ENCODE measurements at places on chromosomes 6 and 20. TPM values are rescaled to one million over a fixed set of nuclear protein-coding genes. Genes with fewer than 3 reads are reported as not detected.

The ACTL10 gene
- polyA plus RNA-seq, result 62.1 TPM

DNA sequence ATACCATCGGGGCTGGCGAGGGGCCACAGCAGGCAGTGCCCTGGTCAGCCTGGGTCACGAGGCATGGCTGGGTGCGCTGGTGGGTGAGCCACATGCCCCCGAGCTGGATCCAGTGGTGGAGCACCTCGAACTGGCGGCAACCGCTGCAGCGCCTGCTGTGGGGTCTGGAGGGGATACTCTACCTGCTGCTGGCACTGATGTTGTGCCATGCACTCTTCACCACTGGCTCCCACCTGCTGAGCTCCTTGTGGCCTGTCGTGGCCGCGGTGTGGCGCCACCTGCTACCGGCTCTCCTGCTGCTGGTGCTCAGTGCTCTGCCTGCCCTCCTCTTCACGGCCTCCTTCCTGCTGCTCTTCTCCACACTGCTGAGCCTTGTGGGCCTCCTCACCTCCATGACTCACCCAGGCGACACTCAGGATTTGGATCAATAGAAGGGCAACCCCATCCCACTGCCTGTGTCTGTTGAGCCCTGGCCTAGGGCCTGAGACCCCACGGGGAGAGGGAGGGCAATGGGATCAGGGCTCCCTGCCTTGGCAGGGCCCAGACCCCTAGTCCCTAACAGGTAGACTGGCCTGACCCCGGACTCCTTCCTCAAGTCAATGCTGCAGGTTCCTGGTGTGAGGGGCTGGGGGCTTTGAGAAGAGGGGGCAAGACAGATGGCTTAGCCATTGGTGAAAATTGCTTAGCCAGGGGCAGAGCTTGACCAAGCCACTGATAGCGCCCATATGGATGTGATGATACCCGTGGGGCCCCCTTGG is 598 bp downstream of the TMEM239 start:
- DNase-seq, result no peak

DNA sequence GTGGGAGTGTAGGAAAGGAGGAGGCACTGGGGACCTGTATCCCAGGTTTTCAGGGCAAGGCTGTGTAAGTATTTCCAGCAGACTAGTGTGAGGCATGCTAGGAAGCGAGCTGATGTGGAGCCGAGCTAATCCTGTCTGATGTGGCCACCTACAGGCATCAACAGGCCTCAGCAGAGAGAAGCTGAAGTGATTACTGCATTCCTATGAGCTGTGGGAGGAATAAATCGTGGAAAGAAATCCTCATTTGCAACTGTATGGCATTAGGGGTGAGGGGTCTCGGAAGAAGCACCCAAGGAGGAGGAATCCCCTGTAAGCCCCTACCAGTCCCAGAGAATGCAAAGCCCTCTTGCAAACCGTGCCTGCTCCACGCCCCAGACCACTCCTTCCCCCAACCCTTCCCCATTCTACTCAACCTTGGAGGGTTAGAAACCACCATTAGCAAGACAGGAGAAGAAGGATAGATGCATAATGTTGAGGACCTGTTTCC is 41.6 kb downstream of the C6orf15 start:
- peak; percentile 85 for DNase-seq

The CTAGE9 gene
- polyA plus RNA-seq, result 6.6 TPM

- no peak for DNase-seq
These were observed 695.0 kb downstream of the COL12A1 start for GRCh38 chr6:74510878-74511277.

DNA sequence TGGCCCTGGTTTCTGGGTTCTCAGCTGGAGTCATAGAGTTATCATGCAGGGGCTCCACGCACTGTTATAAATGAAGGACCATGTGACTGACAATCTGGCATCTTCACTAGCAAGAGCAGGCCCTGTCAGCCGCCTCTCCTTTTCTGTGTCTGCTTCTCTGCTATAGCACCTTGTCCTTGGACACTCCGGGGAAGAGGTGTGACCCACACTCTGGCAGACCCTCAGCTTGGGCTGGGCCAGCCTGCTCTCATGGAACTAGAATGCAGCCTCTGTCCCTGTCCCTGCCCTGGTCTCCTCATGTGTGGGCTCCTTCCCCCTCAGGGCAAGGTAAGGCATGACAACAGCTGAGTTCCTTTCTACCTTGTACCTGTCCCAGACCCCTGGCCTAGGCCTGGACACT is 10.9 kb upstream of the FANCE start:
- no peak for DNase-seq

DNA sequence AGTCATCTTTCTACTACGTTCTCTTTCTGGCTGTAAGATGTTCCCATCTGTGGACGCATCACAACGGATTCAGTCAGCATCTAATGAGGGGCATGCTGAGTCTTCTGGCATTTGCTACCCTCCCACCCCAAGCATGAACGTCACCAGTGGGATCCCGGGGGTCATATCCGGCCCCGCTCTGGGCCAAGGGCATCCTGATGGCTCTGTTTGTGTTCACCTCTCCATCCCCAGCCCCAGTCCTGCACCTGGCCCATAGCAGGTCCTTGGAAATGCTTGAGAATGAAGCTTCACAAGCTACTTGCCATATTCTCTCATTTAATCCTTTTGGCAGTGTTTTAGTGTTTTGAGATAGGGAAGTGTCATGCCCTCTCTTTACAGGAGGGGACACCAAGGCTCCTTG is 14.9 kb downstream of the APCDD1L start:
- no peak for DNase-seq

The VNN1 gene
- polyA plus RNA-seq, result 0.54 TPM

DNA sequence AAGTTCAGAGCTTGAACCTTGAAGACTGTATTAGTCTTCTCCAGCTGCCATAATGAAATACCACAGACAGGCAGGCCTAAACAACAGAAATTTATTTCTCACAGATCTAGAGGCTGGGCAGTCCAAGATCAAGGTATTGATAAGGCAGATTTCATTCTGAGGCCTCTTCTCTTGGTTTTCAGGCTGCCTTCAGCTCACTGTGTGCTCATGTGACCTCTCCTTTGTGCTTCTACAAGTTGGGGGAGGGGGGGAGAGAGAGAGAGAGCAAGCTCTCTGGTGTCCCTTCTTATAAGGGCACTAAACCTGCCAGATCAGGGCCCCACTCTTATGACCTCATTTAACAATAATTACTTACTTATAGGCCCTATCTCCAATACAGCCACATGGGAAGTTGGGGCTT is 102.6 kb upstream of the RSPO3 start:
- DNase-seq, result no peak

- DNase-seq, result no peak
These were observed 441.4 kb downstream of the COL12A1 start for GRCh38 chr6:74764486-74764885.

The CFB gene
- 38.6 TPM for polyA plus RNA-seq

DNA sequence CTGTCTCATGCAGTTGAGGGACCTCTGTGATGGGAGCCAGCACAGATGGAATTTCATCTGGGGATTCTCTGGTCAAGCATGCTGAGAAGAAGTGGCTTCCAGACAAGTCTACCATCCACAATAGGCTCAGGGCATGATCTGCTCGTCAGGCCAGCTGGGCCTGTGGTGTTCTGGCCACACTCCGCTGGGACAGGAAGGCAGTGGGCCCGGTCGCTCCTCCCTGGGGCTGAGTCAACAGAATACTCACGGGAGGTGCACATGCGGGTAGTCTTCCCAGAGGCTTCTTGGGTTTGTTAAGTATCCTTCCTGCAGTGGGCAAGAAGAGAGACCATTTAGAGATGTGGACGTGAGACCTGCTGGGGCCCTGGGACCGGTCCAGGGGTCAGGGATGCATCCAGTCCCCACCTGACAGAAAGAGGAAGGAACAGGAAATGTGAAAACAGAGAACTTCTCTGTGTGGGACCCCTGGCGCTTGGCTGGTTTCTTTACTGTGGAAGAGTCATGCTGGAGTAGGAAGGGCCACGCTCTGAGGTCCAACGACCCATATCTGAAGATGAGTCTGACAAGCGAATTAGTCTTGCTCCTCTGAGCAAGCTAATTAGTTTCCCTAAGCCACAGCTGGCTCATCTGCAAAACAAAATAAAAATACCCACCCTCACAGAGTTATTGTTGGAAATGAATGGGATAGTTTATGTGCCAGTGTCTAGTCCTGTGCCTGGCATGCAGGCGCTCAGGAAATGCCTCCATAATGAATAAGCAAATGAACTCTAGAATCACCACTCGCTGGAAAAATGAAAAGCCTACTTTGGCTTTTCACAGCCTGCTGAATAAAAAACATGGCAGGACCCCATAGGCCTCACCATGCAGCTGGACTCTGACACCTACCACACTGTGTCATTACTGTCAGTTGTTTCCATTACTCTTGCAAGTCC is 67.3 kb downstream of the TRAM2 start:
- DNase-seq, result no peak

GRCh38 chr6:170174771-170175643 is 115.9 kb downstream of the DLL1 start:
- DNase-seq, result peak; percentile 13

DNA sequence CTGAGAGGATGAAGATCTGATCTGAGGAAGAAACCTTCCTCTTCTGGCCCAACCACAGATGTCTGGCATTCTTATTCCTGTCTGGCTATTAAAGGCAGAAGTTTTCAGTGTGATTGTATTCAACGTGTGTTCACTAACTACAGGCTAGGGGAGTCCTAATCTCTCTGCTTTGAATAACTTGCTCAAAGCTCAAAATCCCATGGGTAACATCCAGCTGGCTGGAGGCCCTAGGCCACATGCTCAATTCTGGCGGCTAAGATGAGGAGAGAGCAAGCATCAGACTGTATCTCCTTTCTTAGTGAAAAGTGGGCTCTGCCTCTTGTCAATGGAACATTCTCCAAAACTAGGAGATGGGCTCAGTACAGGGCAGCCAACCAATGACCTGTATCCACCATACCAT is 478.0 kb downstream of the KIF16B start:
- DNase-seq, result peak; percentile 40

GRCh38 chr6:127515234-127515793 is 3.8 kb downstream of the MTCL3 start:
- no peak for DNase-seq

GRCh38 chr6:8539453-8539852 is 104.1 kb upstream of the SLC35B3 start:
- DNase-seq, result no peak

GRCh38 chr6:116215414-116215813 is 38.5 kb downstream of the TSPYL4 start:
- DNase-seq, result no peak

The FAM217B gene
- 18.6 TPM for polyA plus RNA-seq

DNA sequence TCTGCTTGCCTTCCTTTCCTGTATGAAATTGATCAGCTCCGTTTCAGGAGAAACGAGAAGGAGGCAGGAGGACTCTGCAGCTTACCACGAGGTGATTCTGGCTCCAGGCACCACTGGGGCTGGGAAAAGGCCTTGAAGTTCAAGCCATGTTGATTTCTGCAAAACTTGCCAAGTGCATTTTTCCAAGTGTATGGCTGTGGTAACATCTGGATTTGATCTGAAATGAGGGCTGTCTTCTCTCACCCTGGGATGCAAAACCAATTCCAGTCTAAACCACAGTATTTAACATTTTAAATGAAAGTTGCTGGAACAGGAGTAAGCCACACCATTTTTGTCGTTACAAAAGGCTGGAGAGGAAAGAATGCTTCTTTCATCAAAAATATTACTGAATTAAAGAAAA is 36.1 kb upstream of the FAM210B start:
- no peak for DNase-seq

- no peak for DNase-seq
These were observed 89.6 kb upstream of the POPDC3 start for GRCh38 chr6:105269390-105269789.

The MAP7 gene
- 61.4 TPM for polyA plus RNA-seq

- DNase-seq, result no peak
These were observed 133.2 kb downstream of the TBC1D32 start for GRCh38 chr6:121201105-121201504.

The SLC12A5 gene
- polyA plus RNA-seq, result 15.5 TPM

GRCh38 chr20:958936-959815 is 42.9 kb downstream of the RSPO4 start:
- DNase-seq, result no peak

The RSPH9 gene
- 22.8 TPM for polyA plus RNA-seq

- no peak for DNase-seq
These were observed 17.9 kb upstream of the THEMIS start for GRCh38 chr6:127918506-127919427.

- peak; percentile 49 for DNase-seq
These were observed 4.5 kb downstream of the TP53INP2 start for GRCh38 chr20:34708621-34709043.

- DNase-seq, result no peak
These were observed 386.6 kb downstream of the NKAIN2 start for GRCh38 chr6:124190256-124190655.

The HLA-DRB5 gene
- polyA plus RNA-seq, result 43.3 TPM

DNA sequence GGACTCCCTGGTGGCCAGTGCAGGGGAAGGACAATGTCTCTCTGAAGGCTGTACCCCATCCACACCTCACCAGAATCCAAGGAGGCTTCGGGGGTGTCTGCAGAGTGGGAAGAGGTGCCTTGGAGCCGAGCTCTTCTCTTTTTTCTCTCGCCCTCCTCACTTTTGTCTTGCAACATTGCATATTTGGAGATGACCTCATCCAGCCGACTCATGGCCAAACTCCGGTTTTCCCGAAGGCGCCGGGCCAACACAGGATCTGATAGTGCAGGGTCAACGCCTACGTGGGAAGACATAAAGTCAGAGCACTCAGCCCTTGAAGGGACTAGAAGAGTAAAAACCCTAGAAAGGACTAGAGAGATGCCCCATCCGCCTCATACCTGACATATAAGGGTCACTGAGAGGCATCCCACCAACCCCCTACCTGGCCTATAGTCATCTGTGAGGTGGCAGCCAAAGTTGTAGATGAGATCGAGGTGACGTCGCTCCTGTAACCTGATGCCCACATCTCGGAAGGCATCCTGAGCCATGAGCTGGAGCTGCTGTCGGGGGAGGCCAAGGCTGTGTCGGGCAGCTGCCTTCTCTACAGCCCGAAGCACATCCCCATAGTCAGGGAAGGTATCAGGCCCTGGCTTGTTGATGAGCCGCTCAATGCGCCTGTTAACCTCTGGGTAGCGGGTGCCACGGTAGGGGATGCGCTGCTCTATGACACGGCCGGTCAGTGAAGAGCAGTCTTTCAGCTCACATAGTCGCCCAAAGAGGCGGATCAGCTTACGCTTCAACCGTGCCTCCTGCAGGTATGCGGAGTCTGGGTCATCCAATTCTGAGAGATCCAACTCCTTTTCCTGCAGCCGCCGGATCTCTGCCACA is 3.0 kb upstream of the ZBTB22 start:
- peak; percentile 84 for DNase-seq

- DNase-seq, result no peak
These were observed 94.3 kb downstream of the RAMACL start for GRCh38 chr6:166492092-166492741.

The RNF144B gene
- 6.3 TPM for polyA plus RNA-seq

The FAM83C gene
- 0.96 TPM for polyA plus RNA-seq

The CDH4 gene
- 1.4 TPM for polyA plus RNA-seq

The PRDM1 gene
- 3.3 TPM for polyA plus RNA-seq
